Liver (tissue), 10 donors: ENCODE measurements at places on chromosomes 2 and 18. TPM values are rescaled to one million over a fixed set of nuclear protein-coding genes. Genes with fewer than 3 reads are reported as not detected.

- no peak for DNase-seq
- no peaks in the 10 kb centered on the region for H3K27me3 ChIP-seq
- H3K27ac ChIP-seq, result no peak overlapping the region
- H3K4me3 ChIP-seq, result no peak overlapping the region
- H3K4me1 ChIP-seq, result no peaks in the 10 kb centered on the region
- peaks cover 3% of the 10 kb centered on the region for H3K36me3 ChIP-seq
Observed at GRCh38 chr18:9571546-9571945, 42.8 kb downstream of the PPP4R1 start.

DNA sequence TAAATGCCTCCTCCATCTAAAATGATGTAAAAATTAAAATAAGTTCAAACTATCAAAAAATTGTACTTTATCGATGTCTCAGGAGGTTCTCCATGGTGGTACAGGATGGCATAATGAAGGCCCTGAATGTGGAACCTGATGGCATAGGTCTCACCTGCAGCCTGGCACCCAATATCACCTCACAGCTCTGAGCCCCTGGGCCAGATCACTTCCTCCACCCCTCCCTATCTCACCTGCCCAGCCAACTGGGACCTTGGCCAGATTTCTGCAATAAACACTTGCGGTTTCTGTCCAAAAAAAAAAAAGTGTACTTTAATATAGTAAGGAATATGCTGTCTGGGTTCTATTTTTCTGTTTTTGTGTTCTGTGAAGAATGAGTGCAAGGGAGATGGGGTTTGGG lies 6.7 kb upstream of the RBM45 start:
- H3K4me1 ChIP-seq, result no peaks in the 10 kb centered on the region
- no peak overlapping the region for H3K4me3 ChIP-seq
- no peak overlapping the region for H3K27ac ChIP-seq

DNA sequence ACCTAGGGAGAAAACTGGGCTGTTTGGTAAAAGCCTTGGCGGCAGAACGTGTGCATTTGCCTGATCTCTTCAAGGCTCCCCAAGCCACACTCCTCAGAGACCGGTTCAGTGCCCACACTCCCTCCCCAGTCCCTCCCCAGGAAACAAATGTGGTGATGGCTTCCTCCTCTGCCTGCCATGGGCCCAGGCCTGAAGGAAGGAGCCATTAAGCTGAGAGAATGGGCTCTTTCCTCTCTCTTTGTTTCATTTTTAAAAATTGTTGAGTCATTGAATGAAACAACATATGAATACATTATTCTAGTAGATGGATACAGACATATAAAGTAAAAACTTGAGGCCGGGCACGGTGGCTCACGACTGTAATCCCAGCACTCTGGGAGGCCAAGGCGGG lies 50.6 kb upstream of the YWHAQ start:
- H3K4me3 ChIP-seq, result no peak overlapping the region
- H3K4me1 ChIP-seq, result no peaks in the 10 kb centered on the region
- H3K27me3 ChIP-seq, result no peaks in the 10 kb centered on the region
- no peaks in the 10 kb centered on the region for H3K36me3 ChIP-seq

GRCh38 chr2:146438246-146438645 lies 1406.6 kb upstream of the ACVR2A start:
- H3K4me1 ChIP-seq, result no peaks in the 10 kb centered on the region
- no peak for DNase-seq
- no peaks in the 10 kb centered on the region for H3K36me3 ChIP-seq

DNA sequence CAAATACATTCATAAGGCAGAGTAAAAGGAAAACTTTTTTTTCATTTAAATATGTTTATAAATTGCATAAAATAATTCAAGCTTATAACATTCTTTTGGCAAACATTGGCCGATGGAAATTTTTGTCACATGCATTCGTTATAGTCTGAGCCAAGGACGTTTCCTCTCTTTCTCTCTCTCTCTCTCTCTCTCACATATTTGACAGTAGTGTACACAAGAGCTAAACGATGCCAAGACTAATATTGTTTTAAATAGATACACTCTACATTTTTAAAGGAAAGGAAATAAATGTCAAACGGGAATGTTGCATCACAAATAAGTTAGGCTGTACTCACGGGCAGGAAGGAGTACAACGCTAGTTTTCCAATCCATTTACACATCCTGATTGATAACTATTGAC lies 251.1 kb upstream of the SMIM21 start:
- no peaks in the 10 kb centered on the region for H3K36me3 ChIP-seq
- no peak overlapping the region for H3K4me3 ChIP-seq
- no peaks in the 10 kb centered on the region for H3K27me3 ChIP-seq

GRCh38 chr2:109433926-109434325 lies 179.8 kb downstream of the SEPTIN10 start:
- H3K4me1 ChIP-seq, result peaks cover 2% of the 10 kb centered on the region
- H3K36me3 ChIP-seq, result no peaks in the 10 kb centered on the region
- H3K27me3 ChIP-seq, result no peaks in the 10 kb centered on the region
- no peak overlapping the region for H3K27ac ChIP-seq
- DNase-seq, result no peak

- no peak for DNase-seq
- H3K27ac ChIP-seq, result no peak overlapping the region
- no peaks in the 10 kb centered on the region for H3K4me1 ChIP-seq
- H3K36me3 ChIP-seq, result no peaks in the 10 kb centered on the region
- H3K27me3 ChIP-seq, result no peaks in the 10 kb centered on the region
Observed at GRCh38 chr18:34281290-34281689, 56.6 kb upstream of the NOL4 start.

GRCh38 chr2:221478485-221478863 lies 93.6 kb downstream of the EPHA4 start:
- no peak overlapping the region for H3K4me3 ChIP-seq
- no peak for DNase-seq
- no peaks in the 10 kb centered on the region for H3K27me3 ChIP-seq
- H3K36me3 ChIP-seq, result no peaks in the 10 kb centered on the region
- H3K4me1 ChIP-seq, result no peaks in the 10 kb centered on the region
- H3K27ac ChIP-seq, result no peak overlapping the region

GRCh38 chr2:216312441-216312840 lies 59.8 kb downstream of the MARCHF4 start:
- no peak for DNase-seq
- peaks cover 11% of the 10 kb centered on the region for H3K27me3 ChIP-seq
- H3K4me1 ChIP-seq, result no peaks in the 10 kb centered on the region
- no peaks in the 10 kb centered on the region for H3K36me3 ChIP-seq
- H3K27ac ChIP-seq, result no peak overlapping the region

- H3K36me3 ChIP-seq, result peaks cover 52% of the 10 kb centered on the region
- DNase-seq, result no peak
- no peak overlapping the region for H3K27ac ChIP-seq
- H3K4me3 ChIP-seq, result no peak overlapping the region
Observed at GRCh38 chr2:121355488-121355887, 70.5 kb upstream of the TFCP2L1 start.

DNA sequence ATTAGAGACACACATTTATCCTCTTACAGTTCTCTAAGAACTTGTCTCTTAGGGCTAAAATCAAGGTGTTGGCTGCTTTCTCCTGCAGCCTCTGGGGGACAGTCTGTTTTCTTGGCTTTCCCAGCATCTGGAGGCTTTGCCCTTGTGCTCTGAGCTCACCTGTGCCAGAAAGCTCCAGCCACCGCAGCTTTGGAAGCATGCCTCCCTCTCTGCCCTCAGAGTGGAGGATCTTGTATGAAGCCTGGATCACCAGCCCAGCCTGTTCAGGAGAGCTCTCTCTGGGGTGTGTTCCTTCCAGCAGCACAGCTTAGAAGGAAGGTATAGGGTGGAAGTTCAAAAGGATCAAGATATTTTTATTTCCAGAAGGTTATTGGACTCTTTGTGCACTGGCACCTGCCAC lies 53.1 kb upstream of the TPO start:
- no peak overlapping the region for H3K27ac ChIP-seq
- no peak overlapping the region for H3K4me3 ChIP-seq
- H3K36me3 ChIP-seq, result no peaks in the 10 kb centered on the region
- no peaks in the 10 kb centered on the region for H3K27me3 ChIP-seq
- H3K4me1 ChIP-seq, result no peaks in the 10 kb centered on the region
- DNase-seq, result no peak

DNA sequence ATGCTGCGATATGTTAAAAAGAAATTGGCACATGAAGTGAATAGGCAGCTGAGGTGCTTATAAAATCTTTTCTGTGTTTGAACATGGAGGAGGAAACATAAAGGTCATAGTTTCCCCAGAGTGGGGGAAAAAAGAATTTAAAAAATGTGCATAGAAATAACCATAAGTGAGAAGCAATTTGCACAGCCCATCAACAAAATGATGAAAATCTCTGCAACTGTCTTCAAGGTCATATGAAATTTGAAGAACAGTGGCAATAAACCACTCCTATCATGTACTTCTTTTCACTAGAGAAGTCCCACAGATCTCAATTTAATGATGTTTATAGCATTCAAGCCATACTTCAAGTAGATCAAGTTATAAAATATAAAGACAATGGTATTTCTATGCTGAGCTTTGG lies 46.7 kb upstream of the ZNF804A start:
- H3K27me3 ChIP-seq, result no peaks in the 10 kb centered on the region
- H3K27ac ChIP-seq, result no peak overlapping the region
- no peaks in the 10 kb centered on the region for H3K4me1 ChIP-seq
- H3K4me3 ChIP-seq, result no peak overlapping the region
- no peak for DNase-seq
- H3K36me3 ChIP-seq, result no peaks in the 10 kb centered on the region

GRCh38 chr2:183149489-183149888 lies 25.2 kb downstream of the NUP35 start:
- no peak for DNase-seq
- no peaks in the 10 kb centered on the region for H3K4me1 ChIP-seq
- H3K36me3 ChIP-seq, result no peaks in the 10 kb centered on the region
- no peak overlapping the region for H3K27ac ChIP-seq
- no peak overlapping the region for H3K4me3 ChIP-seq
- no peaks in the 10 kb centered on the region for H3K27me3 ChIP-seq

DNA sequence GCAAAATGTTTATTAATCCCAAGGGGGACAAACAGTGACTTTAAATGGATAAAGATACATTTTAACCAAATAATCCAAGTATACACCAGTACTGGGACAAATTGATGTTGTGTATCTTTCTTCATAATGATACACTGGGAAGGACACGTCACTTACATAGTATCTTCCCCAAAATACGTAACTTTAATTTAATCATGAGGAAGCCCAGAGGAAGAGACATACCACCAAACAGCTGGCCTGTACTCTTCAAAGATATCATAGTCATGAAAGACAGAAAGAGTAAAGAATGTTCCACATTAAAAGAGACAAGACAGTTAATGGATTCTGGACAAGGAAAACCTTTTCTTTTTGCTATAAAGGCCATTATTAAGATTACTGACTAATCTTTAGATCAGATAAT lies 37.1 kb downstream of the AGFG1 start:
- peaks cover 13% of the 10 kb centered on the region for H3K4me1 ChIP-seq
- H3K27ac ChIP-seq, result no peak overlapping the region

- no peaks in the 10 kb centered on the region for H3K36me3 ChIP-seq
- DNase-seq, result no peak
- H3K27me3 ChIP-seq, result no peaks in the 10 kb centered on the region
- H3K27ac ChIP-seq, result peak overlapping the region; percentile 85
- H3K4me3 ChIP-seq, result peak overlapping the region; percentile 73
- peaks cover 58% of the 10 kb centered on the region for H3K4me1 ChIP-seq
Observed at GRCh38 chr2:233761040-233761769, 1.1 kb downstream of the UGT1A1 start.

GRCh38 chr2:61949714-61950560 lies 44.5 kb downstream of the COMMD1 start:
- no peak overlapping the region for H3K27ac ChIP-seq
- no peaks in the 10 kb centered on the region for H3K27me3 ChIP-seq
- DNase-seq, result no peak
- no peaks in the 10 kb centered on the region for H3K36me3 ChIP-seq
- no peaks in the 10 kb centered on the region for H3K4me1 ChIP-seq

GRCh38 chr2:128279009-128279408 lies 39.7 kb downstream of the HS6ST1 start:
- no peaks in the 10 kb centered on the region for H3K27me3 ChIP-seq
- no peak for DNase-seq
- H3K4me3 ChIP-seq, result no peak overlapping the region
- peaks cover 7% of the 10 kb centered on the region for H3K36me3 ChIP-seq
- H3K27ac ChIP-seq, result no peak overlapping the region
- H3K4me1 ChIP-seq, result peaks cover 31% of the 10 kb centered on the region

Gene CNGA3
- total RNA-seq, result not detected

Gene ALPI
- not detected for total RNA-seq

Gene NR4A2
- total RNA-seq, result 0.23 TPM

Gene FAM237A
- not detected for total RNA-seq

Gene C1QL2
- not detected for total RNA-seq

Gene TGFA
- 1.4 TPM for total RNA-seq

Gene ARHGEF4
- not detected for total RNA-seq

Gene KCNE4
- total RNA-seq, result 0.33 TPM

Gene IGFBP5
- 43.4 TPM for total RNA-seq

Gene TNFAIP6
- total RNA-seq, result 0.28 TPM

Gene SIX3
- not detected for total RNA-seq

Gene MDH1B
- 0.33 TPM for total RNA-seq

Gene NAT8
- 27.6 TPM for total RNA-seq
